ENCODE measurements at places on chromosomes 16 and 17. TPM values are rescaled to one million over a fixed set of nuclear protein-coding genes. Genes with fewer than 3 reads are reported as not detected.

GALNS gene
- 36.2 TPM for total RNA-seq

- DNase-seq, result no peak
Observed at GRCh38 chr17:52537421-52537820, 378.9 kb upstream of the CA10 start.

GRCh38 chr16:66810391-66810790, 9.0 kb upstream of the TERB1 start:
- no peak for DNase-seq

- DNase-seq, result no peak
Observed at GRCh38 chr17:40024901-40025300, 9.7 kb downstream of the CSF3 start.

GRCh38 chr16:85192238-85193114, 80.2 kb upstream of the CIBAR2 start:
- no peak for DNase-seq

GRCh38 chr16:25177831-25178688, 38.7 kb upstream of the AQP8 start:
- peak; percentile 27 for DNase-seq

- no peak for DNase-seq
Observed at GRCh38 chr16:86736502-86736901, 158.2 kb downstream of the FOXL1 start.

- DNase-seq, result no peak
Observed at GRCh38 chr17:72609501-72609900, 483.0 kb downstream of the SLC39A11 start.

DNA sequence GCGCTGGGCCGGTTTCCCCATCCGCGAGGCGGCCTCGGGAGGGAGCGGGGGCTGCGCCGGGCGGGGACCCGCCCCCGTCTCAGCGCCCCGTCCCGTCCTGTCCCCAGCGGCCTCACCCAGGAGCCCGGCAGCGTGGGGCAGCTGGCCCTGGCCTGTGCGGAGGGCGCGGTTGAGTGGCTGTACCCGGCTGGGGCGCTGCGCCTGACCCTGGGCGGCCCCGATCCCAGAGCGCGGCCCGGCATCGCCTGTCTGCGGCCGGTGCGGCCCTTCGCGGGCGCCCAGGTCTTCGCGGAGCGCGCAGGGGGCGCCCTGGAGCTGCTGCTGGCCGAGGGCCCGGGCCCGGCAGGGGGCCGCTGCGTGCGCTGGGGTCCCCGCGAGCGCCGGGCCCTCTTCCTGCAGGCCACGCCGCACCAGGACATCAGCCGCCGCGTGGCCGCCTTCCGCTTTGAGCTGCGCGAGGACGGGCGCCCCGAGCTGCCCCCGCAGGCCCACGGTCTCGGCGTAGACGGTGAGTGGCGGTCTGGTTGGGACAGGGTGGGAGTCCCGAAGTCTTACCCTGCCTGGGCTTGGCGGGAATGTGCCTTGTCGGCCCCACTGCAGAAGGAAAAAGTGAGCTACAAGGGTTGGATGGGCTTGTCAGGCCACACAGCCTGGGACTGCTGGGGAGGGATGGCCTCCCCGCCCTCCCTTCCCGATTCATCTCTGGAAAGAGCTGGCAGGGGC, 720 bp downstream of the METRN start:
- DNase-seq, result no peak

DNA sequence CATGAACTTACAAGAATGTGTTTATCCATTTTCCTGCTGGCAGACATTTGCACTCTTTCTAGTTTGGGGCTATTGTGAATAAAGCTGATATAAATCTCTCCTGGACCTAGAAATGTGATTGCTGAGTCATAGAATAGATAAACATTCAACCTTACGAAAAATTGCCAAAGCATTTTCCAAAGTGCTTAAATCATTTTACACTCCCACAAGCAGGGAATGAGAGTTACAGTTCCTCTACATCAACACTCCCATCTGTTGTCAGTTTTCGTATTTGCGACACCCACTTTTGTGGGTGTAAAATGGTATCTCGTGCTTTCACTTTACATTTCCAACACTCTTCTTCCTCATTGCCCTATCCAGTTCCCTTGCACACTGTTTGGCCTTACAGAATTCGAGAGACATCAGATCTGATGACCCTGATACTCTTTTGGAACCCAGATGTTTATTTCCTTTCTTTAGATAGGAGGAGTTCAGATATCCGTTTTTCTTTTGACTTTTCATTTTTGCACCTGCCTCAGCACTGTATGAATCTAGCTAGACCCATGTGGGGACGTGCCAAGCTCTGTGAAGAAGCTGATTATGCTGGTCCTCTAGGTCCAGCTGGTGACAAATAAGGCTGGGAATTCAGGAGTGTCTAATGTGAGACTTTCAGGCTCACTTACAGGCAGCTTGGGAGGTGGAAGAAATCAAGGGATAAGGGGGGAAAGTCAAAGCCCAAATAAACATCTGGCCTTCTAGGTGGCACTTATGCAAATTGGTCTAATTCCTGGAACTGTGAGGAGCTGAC, 14.0 kb downstream of the SOX9 start:
- DNase-seq, result no peak

DNA sequence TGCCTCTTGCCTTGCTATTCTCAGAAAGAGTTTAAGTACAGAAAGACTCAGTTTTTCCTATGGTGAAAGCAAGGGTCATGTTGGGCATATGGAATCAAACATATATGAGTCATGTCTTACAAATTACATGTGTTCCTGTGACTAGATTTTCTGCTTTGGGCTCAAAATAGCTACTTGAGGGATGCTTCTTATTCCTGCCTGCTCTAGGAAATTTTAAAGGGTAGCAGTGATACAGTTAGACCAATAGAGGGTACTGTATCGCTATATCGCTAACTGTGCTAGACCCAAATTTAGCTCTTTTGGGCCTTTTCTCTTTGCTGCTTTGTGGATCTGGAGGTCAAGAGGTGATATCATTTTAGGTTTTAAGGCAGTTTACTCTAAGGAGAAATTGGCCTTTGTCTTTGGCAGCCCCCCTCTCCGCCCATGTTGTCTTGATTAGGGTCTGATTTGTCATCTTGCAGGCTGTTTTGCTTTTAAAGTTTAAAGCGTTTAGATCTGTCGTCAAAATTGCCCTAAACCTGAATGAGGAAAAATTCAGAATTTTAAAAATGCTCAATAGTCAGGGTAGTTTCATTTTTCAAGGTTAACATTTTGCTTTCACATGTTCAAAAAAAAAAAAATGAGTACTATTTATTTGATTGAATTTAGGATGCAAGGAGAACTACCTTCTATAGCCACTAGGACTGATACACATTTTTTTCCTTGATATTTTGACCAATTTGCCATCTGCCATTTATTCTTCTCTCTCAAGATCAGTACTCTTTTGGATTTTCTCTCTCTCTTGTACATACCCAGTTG, 8.8 kb downstream of the NFATC3 start:
- no peak for DNase-seq

SLC12A3 gene
- not detected for total RNA-seq

PRCD gene
- 0.69 TPM for total RNA-seq

C1QTNF8 gene
- not detected for total RNA-seq

DNA sequence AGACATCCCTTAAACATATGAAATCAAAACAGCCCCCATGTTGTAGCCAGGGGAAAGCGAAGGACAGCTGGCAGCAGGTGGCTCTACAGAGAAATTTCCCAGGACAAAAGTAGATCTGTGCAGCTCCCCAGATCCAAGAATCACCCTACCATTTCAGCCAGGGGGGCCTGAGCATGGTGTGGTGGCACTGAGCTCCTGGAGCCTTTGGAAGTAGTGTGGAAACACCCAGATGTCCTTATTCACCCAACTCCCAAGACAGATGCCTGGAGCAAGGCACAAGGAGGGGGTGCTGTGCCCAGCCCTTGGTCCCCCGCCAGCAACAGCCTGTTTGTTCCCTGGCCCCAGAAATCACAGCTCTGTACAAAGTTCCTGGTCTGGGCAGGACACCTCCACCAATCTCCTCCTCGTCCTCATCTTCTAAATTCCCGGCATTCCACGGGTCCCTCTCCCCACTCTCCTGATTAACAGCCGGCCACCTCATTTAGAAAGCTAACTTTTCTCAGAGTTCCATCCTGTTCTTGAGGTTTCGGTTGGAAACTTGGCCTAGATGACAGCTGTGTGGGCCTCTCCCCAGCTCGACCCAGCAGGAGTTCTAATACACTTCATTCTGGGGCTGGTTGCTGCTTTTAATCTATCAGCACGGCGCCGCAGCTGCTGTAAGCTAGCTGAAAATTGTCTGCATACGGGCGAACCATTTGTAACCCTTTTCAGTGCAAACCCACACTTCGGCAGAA, 191.1 kb downstream of the C16orf78 start:
- DNase-seq, result no peak

- DNase-seq, result peak; percentile 81
Observed at GRCh38 chr17:78343187-78343542, 16.7 kb downstream of the SOCS3 start.

GRCh38 chr17:56099649-56100048, 53.6 kb upstream of the ANKFN1 start:
- DNase-seq, result no peak

GRCh38 chr17:6241996-6242395, 171.8 kb downstream of the WSCD1 start:
- no peak for DNase-seq

TEKT1 gene
- total RNA-seq, result 2.4 TPM

- no peak for DNase-seq
Observed at GRCh38 chr16:71846431-71846830, 655 bp downstream of the ATXN1L start.

MAP2K6 gene
- total RNA-seq, result 3.2 TPM

OR1A1 gene
- total RNA-seq, result not detected

KRT33B gene
- not detected for total RNA-seq

DNA sequence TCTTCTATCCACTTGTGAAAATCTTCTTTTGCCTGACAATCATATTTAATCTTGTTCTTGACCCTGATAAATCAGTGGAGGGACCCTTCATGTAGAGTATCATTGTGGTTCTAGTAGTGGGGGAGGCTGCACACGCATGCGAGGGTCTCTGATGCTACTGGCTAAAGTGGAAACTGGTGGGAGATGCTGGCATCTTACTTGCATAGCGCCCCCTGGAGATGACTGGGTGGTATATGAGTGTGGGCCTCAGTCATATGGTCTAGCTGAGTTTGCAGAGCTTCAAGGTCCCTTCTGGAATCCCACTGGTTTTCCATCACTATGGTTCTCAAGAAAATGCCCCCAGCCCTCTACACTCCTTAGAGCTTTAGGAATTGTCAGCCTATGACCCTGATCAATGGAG, 236.4 kb upstream of the AXIN2 start:
- no peak for DNase-seq
